ENCODE measurements at places on chromosomes 4 and X. TPM values are rescaled to one million over a fixed set of nuclear protein-coding genes. Genes with fewer than 3 reads are reported as not detected.

Gene AFP
- total RNA-seq, result not detected

DNA sequence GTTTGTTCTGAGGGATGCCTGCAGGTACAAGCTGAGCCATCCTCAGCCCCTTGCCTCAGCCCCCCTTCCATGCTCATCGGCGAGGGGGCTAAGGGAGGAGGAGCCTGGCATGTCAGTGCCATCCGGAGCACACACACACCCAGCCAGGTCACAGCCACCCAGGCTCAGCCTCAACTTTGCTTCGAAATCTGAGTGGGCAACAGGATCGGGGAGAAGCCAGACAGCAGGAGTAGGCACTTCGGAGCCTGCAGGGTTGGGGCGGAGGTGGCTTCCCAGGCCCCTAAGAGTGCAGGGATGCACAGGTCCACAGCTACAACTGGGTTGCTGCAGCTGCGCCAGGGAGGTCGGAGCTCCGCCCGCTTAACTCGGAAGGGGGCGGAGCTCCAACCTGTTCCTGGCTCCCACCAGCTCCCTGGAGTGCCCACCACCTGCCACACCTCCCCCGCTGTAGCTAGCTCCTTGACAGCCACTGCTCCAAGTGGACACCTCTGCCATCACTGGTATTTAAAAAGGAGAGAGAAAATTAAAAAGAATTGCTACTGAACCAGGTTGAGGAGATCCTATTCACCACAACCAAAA is 192.9 kb upstream of the GALNT7 start:
- H3K27me3 ChIP-seq, result peaks cover 24% of the 10 kb centered on the region
- H3K36me3 ChIP-seq, result no peaks in the 10 kb centered on the region
- peaks cover 16% of the 10 kb centered on the region for H3K4me1 ChIP-seq
- DNase-seq, result no peak
- H3K4me3 ChIP-seq, result no peak overlapping the region
- no peak overlapping the region for H3K27ac ChIP-seq

DNA sequence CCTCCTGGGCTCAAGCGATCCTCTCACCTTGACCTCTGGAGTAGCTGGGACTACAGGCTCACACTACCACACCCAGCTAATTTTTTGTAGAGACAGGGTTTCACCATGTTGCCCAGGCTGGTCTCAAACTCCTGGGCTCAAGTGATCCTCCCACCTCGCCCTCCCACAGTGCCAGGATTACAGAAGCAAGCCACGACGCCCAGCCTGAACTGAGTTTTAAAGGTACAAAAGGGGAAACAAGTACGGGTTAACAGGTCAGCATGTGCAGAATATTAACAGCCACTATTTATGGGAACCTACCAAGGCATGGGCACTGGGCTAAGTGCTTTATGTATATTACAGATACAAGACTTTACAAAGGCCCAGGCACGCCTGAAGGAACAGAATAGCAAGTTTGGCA is 164.3 kb upstream of the GPC4 start:
- DNase-seq, result no peak
- H3K27me3 ChIP-seq, result peaks cover 78% of the 10 kb centered on the region
- no peaks in the 10 kb centered on the region for H3K36me3 ChIP-seq

Gene CITED1
- total RNA-seq, result 0.72 TPM

- peaks cover 67% of the 10 kb centered on the region for H3K27me3 ChIP-seq
- H3K4me3 ChIP-seq, result no peak overlapping the region
- peak; percentile 51 for DNase-seq
- no peaks in the 10 kb centered on the region for H3K4me1 ChIP-seq
Observed at GRCh38 chrX:110992611-110993010, 103.4 kb upstream of the PAK3 start.

DNA sequence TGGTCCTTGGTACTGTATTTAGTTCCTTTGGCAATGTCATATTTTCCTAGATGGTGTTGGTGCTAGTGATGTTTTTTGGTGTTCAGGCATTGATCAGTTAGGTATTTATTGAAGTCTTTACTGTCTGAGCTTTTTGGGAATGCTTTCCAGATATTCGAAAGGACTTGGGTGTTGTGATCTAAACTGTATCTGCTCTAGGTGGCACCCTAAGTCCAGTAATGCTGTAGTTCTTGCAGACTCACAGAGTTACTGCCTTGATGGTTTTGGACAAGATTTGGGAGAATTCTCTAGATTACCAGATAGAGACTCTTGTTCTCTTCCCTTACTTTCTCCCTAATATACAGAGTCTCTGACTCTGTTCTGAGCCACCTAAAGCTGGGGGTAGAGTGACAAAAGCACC is 513.6 kb upstream of the PITX2 start:
- no peaks in the 10 kb centered on the region for H3K27me3 ChIP-seq
- no peak overlapping the region for H3K27ac ChIP-seq
- H3K36me3 ChIP-seq, result no peaks in the 10 kb centered on the region

DNA sequence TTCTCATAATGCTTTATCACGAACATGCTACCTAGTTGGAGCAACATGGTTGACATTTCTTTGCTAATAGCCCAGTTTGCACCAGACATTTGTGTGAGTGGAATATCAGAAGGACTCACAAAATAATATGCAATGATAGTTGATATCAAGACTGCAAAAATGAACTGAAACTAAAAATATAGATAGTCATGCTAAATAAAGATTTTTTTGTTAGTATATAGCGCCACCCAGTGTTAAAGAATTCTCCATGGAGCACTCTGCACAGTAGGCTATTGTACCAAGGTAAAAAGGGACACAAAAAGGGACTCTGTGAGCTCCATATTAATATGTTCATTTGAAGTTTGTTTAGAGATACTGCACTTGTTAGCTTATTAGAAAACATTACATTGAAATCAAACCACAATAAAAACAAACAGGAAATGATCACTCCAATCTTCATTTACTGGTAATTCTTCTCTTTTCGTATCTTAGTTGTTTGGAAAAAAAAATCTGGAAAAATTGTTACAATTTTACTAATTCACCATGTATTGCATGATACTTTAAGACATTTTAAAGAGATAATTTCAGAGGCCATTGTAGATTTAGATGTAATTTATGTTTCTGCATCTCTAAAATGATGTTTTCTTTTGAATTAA is 1509.6 kb downstream of the ADGRL3 start:
- no peaks in the 10 kb centered on the region for H3K27me3 ChIP-seq
- peak; percentile 62 for DNase-seq
- peak overlapping the region; percentile 70 for H3K4me3 ChIP-seq
- peaks cover 12% of the 10 kb centered on the region for H3K4me1 ChIP-seq
